ENCODE measurements at places on chromosomes 4 and X.

DNA sequence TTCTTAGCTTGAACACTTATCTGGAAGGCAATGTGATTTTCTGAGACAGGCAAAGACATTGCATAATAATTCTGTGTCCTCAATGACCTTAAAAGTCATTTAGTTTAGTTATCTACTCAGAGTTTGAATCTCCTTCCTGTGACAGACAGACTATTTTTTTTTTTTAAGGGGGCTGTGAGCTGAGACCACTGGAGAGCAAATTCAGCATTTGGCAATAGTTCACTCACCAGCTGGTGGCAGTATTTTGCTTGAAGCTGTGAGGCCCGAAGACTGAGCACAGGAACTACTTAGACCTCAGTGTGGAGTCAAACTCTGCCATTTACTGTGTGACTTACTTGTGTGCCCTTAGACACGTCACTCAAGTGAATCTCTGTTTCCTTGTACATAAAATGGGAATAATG is 22.9 kb upstream of the CPE start:
- peak; percentile 43 for DNase-seq

GRCh38 chrX:13415509-13415908 is 95.7 kb upstream of the ATXN3L start:
- DNase-seq = no peak

GRCh38 chr4:155745984-155746383 is 12.8 kb upstream of the GUCY1B1 start:
- DNase-seq = peak; percentile 58

- no peak for DNase-seq
Observed at GRCh38 chr4:113975578-113975977, 3.9 kb downstream of the ARSJ start.

DNA sequence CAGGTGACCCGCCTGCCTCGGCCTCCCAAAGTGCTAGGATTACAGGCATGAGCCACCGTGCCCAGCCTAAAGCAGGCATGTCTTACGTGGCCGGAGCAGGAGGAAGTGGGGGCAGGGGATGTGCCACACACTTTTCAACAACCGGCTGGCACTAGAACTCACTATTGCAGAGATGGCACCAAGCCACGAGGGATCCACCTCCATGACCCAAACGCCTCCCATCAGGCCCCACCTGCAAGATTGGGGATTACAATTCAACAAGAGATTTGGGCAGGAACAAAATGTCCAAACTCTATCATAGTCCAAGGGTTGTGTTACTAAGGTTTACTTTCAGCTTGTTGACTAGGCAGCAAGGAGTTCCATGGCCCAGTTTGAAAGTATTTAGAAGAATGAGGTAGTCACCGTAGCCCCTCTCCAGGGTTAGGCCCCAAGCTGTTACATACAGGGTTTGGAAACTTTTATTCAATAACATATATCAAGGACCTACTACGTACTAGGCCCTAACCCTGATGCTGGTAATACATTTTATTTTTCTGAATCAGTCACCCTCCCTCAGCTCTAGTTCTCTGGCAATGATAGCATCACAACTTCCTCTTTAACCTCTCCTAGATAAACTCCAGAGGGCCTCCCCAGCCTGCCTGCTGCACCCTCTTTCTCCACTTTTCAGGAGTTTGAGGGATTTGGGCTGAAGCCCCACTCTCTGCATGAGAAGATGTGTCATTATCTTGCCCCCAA is 18.0 kb upstream of the TBC1D14 start:
- DNase-seq = no peak

GRCh38 chr4:42555828-42556227 is 101.1 kb downstream of the ATP8A1 start:
- DNase-seq = peak; percentile 2

- no peak for DNase-seq
Observed at GRCh38 chr4:122742933-122743829, 10.7 kb downstream of the BBS12 start.

GRCh38 chr4:6366581-6366980 is 96.9 kb downstream of the WFS1 start:
- no peak for DNase-seq

DNA sequence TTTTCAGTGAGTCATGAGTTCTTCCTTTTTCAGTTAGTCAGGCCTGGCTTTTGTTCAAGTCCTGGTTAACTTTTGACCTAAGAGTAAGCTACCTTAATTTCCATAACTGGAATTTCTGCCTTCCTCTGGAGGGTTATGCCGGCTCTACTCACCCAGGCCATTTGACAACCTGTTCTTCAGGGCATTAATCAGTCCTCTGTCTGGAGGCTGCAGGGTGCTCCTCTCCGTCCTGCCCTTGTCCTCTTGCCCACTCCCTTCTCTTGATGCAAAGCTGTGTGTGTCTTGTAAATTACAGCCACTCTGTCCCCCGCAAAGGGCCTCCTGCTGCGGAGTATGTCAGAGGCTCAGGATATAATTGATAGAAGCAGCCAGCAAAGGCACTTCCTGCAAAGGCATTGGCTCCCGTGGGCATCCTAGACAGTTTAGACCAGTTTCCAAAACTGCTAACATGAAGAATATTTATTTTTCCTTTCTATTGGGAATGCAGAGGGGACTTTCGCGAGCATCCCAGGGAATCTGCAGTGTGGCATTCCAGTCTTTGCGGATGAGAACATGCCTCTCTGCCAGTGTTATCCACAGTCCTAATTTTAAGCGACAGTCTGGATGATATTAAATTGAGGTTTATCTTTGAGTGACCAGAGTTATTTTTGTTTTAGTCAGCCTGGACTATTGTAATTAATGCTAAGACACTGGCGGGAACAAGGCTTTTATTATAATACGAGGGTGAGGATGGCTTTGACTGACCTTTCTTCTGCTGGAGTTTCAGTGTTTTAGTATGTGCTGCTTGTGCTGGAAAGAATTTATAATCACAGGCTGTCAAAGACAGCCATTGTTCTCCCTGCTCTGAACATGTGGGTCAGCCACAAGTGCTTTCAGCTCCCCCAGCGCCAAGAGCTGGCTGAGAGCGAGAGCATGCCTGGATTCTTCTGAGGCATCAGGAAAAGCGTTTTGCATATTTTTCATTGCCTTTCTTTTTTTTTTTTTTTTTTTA is 74.2 kb downstream of the LIMCH1 start:
- peak; percentile 62 for DNase-seq

Data from AG10803 (cell line).